Nucleus accumbens (tissue), 56 donors: ENCODE measurements at places on chromosomes 7 and 10.

DNA sequence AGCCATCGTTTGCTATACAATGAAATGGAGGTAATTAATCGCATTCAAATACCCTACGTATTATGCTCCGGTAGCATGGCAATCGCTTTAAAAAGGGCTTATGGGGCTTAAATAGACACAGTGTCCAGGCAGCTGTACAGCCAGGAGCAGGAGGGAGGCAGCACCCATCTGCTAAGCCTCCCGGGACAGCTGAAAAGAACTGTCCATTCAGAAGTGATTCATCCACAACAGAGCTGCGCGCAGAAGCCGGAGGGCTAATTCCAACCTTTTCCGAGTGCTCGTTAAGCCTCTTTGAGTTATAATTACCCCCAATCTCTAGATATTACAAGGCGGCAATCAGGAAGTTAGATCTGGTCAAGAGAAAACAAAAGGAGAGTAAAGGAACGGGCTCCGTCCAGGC lies 58.3 kb downstream of the DPYSL4 start:
- no peak for DNase-seq

- DNase-seq = no peak
Observed at GRCh38 chr7:19405541-19405940, 260.3 kb upstream of the FERD3L start.

DNA sequence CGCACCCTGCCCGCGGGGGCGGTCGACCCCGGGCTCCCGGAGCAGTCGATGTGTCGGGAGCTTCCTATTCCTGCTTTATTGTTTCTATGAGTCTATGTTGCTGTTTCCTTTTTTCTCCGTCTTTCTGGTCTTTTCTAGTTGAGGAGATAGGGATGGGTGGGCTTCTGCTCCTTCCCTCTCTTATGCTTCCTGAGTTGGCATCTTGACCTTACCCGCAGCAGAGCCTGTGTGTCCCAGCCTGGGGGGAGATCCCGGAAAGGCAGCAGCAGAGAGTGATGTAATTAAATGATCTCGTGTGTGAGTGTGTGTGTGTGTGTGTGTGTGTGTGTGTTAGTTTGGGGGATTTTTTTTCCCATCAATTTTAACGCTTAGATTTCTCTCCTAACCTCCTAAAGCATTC lies 486 bp upstream of the SORCS1 start:
- DNase-seq = no peak

DNA sequence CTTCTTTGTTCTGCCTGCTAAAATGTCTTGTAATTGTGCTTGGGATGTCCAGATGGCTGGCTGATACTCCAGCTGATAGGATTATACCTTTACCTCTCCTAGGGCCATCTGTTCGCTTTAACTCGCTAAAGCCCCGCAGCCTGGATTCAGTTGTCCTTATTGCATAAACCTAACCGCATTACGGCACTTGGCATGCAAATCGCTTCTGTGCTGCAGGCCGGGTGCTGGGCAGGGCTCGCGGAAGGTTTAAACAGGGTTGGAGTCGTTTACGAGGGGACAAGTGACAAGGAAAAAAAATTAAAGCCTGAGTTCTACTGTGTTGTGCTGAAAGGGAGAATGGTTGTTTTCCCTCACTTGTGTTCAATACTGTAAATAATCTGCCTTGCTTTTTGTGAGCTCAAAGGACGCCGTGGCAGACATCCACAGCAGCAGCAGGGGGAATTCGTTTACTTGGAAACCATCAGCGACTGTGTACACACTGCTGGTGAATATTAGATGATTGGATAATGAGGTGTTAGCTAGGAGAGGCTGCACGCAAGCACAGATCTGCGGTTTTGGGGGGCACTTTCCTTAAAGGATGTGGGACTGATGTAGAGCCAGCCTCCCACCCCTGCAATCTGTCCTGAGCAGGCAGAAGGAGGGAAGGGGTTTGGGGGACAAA lies 93.0 kb downstream of the EBF3 start:
- no peak for DNase-seq

DNA sequence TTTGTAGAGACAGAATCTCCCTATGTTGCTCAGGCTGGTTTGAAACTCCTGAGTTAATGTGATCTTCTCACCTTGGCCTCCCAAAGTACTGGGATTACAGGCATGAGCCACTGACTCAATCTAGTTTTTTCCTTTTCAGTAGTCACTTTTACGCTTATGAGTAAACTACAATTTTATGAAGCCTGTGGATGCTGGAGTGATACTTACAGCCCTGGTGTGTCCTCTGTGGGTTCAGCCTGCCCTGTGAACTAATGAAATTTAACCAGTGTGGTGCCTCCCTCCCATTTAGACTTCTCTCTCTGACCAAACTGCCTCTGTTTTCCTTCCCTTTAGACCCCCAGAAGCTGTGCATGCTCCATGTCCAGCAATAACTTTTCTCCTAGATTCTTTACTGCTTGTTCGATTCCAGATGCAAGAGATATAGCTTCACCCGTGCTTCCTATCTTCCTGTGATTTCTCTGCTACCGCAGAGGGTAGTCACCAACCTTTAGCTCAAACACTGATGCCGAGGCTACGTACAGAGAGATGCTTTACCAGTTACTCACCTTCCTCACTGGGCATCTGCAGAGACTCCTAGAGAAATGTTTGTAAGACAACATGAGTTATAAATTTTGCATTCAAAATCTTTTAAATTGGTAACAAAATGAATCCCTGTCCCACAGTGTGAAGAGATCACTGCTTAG lies 90.8 kb downstream of the KIAA1217 start:
- no peak for DNase-seq

- no peak for DNase-seq
Observed at GRCh38 chr7:68424658-68425297, 1173.5 kb upstream of the AUTS2 start.

DNA sequence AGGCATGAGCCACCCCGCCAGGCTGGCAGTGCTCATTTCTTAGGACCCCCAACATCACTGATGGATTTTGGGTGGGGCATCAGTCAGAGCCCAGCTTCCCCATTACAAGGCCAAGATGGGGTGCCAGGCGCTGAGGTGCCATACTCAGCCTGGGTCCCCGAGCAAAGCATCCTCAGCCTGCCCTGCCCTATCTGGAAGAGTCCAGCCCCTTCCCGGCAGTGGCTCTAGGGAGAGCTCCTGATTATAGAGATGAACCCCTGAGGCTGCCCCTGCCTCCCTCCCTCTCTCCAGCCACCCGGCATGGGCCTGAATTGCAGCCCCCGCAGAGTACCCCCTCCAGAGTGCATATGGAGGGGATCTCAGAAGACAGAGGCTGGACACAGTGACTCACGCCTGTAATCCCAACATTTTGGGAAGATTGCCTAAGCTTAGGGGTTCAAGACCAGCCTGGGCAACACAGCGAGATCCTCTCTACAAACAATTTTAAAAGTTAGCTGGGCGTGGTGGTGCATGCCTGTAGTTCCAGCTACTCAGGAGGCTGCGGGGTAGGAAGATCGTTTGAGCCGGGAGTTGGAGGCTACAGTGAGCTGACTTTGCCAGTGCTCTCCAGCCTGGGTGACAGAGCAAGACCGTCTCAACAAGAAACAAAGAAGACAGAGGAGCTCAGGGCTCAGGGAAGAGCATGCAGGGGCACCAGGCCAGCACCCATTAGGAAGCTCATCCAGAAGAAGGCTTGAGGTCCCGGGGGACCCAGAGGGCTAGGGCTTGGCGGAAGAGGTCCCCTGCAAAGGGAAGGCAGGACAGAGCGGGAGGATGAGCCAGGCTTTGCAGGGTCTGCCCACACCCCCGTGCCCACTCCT lies 13.3 kb downstream of the LAT2 start:
- no peak for DNase-seq

- DNase-seq = no peak
Observed at GRCh38 chr10:18260310-18260922, 120.2 kb downstream of the CACNB2 start.

DNA sequence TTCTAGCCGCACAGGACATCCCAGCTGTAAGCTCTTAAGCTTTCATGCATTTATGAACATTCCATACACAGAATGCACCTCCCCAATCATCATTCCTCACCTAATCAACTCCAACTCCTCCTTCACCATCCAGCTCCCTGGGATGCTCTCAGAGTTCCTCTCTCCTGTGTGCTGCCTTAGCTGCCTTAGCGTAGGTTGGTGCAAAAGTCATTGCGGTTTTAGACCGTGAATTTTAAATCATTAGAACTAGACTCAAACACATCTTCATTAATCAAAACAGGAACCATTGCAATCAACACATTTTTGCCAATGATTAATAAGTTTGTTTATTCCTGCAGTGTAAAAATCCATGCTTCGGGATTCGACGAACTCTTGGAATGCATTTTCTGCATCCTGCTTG lies 159.9 kb upstream of the CDCA7L start:
- no peak for DNase-seq

DNA sequence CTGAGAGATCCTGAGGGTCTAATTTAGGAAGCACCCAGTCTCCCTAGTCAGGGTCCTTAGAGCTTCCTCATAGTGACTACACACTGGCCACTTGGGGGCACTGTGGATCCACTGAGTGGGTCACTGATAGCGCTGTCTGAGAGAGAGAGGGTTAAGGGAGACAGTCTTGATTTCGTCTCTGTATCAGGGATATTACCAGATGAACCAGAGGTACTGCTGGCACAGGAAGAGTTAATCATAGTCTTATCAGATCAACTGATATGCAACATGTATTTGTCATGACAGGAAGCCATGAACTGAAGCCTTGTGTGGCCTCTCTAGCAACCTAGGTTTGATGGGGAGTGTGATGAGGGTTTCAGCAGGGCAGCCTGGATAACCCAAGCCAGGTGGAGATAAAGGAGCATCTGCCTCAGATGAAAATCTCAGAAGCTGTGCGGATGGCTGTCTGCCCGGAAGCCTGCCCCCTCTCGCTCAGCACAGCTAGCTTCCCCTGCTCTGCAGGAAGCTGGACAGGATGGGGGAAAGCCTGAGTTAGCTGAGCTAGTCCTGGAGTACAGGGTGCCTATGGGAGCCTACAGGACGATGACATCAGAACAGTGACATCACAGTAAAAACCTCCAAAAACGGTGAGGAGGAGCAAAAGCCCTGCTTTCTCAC lies 214.0 kb upstream of the PRSS1 start:
- no peak for DNase-seq

- DNase-seq = no peak
Observed at GRCh38 chr10:43249151-43249961, 17.5 kb downstream of the RASGEF1A start.

DNA sequence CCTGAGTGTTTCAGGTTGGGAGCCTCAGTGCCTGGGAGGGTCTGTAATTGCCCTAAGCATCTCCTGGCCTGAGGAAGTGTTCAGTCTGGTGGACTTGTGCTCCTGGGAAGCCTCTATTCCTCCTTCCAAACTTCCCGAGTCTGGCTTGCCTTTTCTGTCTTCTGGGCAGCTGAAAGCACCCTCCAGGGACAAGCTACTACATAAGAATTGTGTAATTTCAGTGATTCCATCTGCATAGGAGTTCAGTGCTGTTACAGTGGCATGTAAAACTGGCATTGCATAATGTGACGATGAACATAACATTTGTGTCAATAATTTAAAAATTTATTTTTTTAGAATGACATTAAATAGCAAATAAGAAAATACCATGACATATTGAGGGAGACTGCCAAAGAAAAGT lies 109.3 kb downstream of the AOAH start:
- DNase-seq = no peak

DNA sequence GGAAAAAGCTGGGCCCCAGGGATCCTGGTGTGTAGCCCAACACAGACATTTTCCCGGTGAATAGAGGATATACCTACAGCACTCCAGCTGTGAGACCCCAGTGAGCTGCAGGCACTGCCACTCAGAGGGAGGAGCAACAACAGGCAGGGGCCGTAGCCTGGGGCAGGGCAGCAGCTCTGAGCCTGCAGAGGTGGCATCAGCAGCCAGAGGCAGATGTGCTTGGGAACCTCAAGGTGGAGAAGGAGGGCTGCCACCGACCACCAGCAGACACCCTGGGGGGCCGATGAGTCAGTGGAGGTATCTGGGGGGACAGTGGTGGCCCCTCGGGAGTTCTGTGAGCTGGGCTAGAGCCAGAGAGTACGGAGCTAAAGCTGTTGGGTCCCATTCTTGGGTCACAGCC lies 110.2 kb upstream of the GDF10 start:
- no peak for DNase-seq

GRCh38 chr10:60224066-60224705 lies 165.5 kb downstream of the ANK3 start:
- DNase-seq = no peak

DNA sequence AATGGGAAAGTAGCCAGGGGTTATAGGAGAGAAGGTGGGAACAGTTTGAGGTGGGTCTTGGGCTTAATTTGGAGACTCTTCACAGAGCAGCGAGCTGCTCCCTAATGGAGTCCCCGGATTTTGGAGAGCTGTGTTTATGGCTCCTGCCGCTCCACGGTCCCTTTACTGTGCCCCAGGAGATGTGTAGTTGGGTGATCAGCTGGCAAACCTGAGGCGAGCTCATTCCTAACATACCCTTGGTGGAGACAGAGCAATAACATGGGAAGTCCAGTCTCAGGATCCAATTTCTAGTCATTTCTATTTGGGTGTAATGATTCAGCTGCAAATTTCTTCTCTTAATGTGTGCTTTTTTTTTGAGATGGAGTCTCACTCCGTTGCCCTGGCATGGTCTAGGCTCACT lies 1.5 kb downstream of the GARIN1A start:
- DNase-seq = no peak

DNA sequence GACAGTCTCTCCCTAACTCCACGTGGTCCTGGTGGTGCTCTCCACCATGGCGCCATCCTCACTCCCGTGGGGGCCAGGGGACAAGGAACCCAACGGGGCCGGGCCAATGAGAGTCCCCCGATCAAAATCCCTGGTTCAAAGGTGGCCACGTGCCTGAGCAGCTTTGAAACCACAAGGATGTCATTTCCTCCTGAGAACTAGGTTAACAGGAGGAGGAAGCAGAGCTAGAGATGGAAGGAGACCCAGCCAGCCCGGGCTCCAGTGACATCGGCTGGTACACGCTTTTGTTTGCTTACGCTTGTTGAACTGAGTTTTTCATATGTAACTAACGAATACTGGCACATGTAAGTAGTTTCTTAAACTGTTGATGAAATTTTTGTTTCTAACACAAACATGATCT lies 61.7 kb downstream of the PRPF18 start:
- no peak for DNase-seq

DNA sequence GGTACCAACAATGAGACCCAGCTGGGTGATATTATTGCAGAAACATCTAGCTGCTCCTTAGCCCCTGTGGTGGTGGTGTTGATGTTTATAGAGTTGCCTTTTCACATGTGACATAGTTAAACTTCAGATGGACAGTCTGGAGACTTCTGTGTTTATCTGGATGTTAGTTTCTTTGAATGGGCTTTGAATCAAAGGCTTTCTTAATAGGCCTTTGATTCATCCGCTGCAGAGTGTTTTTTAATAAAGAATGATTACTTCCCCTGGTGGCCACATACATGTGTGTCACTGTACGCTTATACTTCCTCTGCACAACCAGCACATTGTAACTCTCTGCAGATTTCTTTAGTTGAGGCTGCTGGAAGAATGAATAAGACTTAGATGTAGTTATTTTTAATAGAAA lies 221.0 kb downstream of the DYNC1I1 start:
- no peak for DNase-seq
